ENCODE measurements at places on chromosomes 7 and 10. TPM values are rescaled to one million over a fixed set of nuclear protein-coding genes. Genes with fewer than 3 reads are reported as not detected.

TMEM196 gene
- total RNA-seq: not detected

ZCWPW1 gene
- total RNA-seq: 5.2 TPM

SHH gene
- not detected for total RNA-seq

SFR1 gene
- 12.4 TPM for total RNA-seq

RBP3 gene
- total RNA-seq: not detected

DNA sequence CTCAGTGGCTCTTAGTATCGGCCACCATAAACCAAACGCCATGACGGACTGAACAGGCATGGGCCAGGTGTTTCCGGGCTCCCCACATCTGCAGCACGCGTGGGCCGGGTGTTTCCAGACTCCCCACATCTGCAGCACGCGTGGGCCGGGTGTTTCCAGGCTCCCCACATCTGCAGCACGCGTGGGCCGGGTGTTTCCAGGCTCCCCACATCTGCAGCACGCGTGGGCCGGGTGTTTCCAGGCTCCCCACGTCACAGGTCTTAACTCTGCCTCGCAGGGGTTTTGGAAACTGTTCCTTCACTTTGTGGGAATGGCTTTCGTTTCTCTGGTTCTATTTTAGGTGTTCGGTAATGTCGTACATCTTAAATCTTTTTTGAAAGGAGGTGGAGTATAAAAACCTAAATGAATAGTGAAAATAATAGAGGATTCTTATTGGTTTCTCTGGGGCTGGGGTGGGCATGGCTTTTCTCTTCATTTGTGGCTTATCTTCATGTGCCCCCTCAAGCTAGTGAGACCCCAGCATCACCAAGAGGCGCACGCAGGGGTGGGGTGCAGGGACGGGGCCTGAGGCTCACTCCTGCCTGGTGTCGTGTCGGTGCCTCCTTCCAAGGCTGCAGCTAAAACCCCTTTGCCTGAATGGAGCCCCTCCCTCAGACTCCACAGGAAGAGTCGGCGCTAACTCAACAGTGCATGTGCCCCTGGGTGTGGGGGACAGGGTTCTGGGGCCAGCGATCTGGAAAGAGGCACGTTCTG lies 126.3 kb downstream of the WDR37 start:
- DNase-seq: no peak

DNA sequence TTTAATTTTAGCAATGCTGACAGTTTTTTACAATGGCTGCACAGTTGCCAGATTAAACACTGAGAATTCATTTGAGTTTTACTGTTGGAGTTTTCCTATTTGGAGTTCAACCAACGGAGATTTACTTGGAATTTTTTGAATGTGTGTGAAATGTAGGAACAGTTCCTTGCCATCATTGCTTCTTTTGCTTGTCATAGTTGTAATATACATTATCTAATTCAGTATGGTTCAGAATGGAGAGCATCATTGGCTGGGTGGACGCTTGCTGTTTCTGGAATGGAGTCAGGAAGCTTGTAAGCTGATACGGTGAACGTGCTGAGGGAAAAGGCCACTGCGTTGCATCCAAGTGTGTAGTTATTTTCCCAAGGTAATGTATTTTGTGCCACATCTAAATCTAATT lies 404.3 kb upstream of the KLF6 start:
- no peak for DNase-seq

DNA sequence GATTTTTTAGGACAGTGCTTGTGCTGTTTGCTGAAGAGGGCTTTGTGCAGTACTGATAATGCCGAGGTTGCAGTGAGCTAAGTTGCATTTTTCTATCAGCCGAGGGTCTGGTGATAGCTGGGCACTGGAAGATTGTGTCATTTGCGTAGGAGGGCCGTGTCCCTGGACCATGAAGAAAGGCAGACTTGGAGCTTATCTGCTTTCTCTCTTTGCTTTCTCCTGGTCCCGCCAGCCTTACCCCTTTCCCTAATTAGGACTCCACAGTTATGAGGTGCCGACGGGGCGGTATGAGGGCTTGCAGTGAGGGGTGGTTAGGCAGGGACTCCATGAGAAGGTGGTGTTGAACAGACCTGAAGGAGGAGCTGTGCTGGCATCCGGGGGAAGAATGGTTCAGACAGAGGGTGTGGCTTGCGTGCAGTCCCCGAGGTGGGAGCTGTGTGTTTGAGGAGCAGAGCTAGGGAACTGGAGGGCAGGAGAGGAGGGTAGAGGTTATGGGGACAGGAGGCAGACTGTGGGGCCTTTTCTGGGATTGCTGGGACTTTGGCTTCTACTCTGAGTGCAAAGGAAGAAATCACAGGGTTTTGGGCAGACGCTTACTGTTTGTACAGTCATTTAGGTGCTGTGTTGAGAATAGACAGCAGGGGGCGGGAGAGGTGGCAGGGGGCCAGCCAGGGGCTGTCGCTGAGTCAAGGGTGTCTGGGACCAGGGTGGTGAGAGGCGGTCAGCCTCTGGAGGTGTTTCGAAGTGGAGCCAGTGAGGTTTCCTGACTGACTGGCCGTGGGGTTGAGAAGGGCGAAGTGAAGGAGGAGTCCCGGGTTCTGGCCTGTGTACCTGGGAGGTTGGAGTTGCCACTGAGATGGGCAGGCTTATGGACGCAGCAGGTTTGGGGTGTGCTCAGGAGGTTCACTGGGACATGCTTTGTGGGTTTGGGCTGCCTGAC lies 43.4 kb downstream of the PRF1 start:
- DNase-seq: no peak

- DNase-seq: no peak
Observed at GRCh38 chr10:26372513-26373354, 65.4 kb upstream of the APBB1IP start.

DNA sequence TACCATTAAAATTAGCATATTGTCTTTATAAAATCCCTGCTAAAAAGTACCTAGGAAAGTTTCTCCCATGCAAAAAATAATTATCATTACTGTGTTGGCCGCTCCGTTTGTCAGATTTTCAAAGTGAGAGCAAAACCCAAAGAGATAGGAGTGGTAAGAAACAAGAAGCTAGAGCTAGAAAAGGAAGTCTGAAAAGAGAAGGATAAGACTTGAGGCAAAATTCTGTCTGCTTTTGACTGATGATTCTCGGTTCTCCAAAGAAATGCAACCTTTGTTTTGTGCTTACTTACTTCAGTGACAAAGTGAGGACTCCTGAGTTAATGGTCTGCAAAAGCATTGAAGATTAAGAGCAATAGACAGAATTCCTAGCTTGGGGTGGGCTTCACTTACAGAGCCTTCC lies 33.3 kb upstream of the CAPZA2 start:
- DNase-seq: no peak

DNA sequence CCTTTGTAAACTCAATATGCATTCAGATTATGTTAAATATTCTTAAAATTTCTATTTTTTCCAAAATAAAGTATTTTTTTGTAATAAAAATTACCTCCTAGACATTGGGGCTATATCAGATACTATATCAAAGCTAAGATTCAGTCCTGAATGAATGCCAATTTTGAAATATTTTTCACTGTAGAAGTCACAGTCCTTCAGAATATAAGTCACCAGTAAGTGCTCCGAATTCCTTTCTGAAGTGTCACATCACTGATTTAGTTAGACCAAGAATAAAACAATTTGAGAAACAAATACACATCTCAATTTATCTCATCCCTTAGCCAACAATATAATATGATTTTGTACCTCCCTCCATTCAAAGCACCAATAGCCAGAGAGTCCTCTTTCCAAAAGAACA lies 33.9 kb upstream of the GSAP start:
- peak; percentile 63 for DNase-seq

GRCh38 chr10:116554628-116555027 lies 8.9 kb downstream of the PNLIP start:
- no peak for DNase-seq

- peak; percentile 73 for DNase-seq
Observed at GRCh38 chr10:116263870-116264655, 8.9 kb downstream of the GFRA1 start.

- DNase-seq: peak; percentile 76
Observed at GRCh38 chr10:95346715-95347401, 56.1 kb upstream of the PDLIM1 start.

GRCh38 chr10:42680267-42680666 lies 41.9 kb upstream of the ZNF33B start:
- no peak for DNase-seq

Measured in M059J (cell line).